Karpas-422 (cell line): ENCODE measurements at places on chromosomes 1 and 21.
A peak's percentile ranks its signal among the peaks of the same experiment; 100 is the strongest.

DNA sequence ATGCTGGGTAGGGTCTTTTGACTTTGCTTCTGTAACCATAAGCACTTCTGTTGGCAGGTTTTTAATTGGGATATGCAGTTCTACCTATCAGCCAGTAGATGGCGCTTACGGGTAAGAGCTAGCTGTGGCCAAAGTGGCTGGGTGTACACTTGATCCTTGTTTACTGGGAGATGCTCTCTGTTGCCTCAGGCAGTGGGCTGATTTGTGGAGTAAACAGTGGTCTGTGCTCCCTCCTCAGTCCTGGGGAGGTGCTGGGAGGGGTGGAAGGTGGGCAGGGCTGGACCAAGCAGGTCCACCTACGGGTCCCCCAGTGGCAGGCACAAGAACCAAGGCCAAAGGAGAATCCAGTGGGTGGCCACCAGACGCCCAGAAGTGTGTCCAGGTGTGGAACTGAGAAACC is 43.4 kb downstream of the RALGPS2 start:
- H3K4me1 ChIP-seq, result peaks cover 15% of the 10 kb centered on the region
- peaks cover 70% of the 10 kb centered on the region for H3K36me3 ChIP-seq
- no peak overlapping the region for H3K4me3 ChIP-seq
- DNase-seq, result peak; percentile 81
- H3K27ac ChIP-seq, result peak overlapping the region; percentile 25; the same call in 1 of the 2 replicates
- no peaks in the 10 kb centered on the region for H3K27me3 ChIP-seq

DNA sequence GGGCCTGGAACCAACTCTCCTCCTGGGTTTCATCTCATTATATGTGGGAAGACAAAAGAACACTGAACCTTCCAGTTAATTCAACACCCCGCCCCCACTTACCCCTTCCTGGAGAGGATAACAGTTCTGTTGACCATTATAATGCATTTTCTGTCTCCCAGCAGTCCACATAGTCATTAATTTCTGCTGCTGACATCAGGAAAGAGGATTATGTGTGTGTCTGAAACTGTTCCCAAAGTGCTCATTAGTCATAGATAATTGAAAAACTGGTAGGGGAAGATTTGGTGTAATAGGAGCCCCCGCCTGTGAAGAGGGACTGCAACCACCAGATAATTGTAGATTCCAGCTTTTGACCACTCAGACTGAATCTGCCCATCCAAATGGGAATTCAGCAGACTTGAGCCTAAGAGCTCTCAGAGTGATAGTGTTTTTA is 208.7 kb downstream of the FGGY start:
- no peak for DNase-seq
- no peaks in the 10 kb centered on the region for H3K4me1 ChIP-seq
- H3K27ac ChIP-seq, result no peak overlapping the region
- H3K27me3 ChIP-seq, result no peaks in the 10 kb centered on the region

DNA sequence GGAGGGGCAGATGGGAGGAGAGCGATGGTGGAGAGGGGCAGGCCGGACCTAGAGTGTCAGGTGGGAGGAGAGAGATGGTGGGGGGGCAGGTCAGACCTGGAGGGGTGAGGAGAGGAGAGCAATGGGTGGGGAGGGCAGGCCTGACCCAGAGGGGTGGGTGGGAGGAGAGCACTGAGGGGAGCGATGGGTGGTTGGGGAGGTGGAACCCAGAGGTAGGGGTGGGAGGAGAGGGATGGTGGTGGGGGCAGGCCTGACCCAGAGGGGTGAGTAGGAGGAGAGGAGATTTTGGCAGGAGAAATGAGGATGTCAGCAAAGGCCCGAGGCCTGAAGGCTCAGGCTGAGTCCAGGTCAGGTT is 157.3 kb upstream of the VAMP3 start:
- H3K36me3 ChIP-seq, result no peaks in the 10 kb centered on the region
- H3K4me3 ChIP-seq, result no peak overlapping the region
- H3K27me3 ChIP-seq, result no peaks in the 10 kb centered on the region
- H3K27ac ChIP-seq, result no peak overlapping the region
- H3K4me1 ChIP-seq, result no peaks in the 10 kb centered on the region

DNA sequence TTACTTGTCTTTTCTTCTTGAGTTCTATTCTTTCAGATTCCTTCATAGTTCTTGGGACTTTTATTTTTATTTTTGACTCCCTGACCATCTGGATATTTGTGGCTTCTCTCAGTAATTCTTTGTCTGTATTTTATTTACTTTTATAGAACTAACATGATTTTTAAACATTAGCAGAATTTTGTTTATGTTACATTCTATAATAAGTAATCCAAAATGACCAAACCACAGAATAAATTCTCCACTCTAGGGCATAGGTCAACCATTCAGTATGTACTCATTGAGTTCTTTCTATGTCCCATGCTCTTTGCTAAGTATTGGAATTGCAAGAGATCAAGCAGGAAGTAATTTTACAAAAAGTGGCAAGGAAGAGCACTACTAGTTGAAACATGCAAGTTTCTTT is 969.0 kb downstream of the TTLL7 start:
- no peaks in the 10 kb centered on the region for H3K4me1 ChIP-seq
- H3K4me3 ChIP-seq, result no peak overlapping the region
- DNase-seq, result no peak
- no peaks in the 10 kb centered on the region for H3K27me3 ChIP-seq

DNA sequence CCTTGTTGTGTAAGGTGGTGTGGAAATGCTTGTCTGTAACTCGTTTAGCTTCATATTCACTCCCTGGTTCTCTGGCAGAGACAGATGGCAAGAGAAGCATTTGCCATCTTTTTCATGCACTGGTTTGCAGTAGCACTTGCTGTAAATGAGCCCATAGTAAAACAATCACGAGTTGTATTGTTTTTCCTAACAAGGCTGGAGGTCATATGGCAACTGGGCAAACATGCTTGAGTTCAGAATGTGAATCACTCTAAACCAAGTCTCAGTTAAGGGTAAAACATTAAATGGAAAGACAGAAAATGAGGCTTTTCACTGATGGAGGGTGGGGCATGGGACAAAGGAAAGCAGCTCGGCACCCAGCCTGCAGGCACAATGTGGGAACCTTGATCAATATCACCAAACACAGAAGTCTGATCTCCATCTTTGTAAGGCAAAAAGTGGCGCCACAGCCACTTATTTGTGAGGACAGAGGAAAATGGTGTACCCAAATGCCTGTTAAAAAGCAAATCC is 26.5 kb upstream of the LPAR3 start:
- H3K27me3 ChIP-seq, result no peaks in the 10 kb centered on the region
- no peaks in the 10 kb centered on the region for H3K4me1 ChIP-seq
- no peaks in the 10 kb centered on the region for H3K36me3 ChIP-seq
- no peak overlapping the region for H3K27ac ChIP-seq

- no peaks in the 10 kb centered on the region for H3K4me1 ChIP-seq
- no peak overlapping the region for H3K4me3 ChIP-seq
- no peak for DNase-seq
- H3K27me3 ChIP-seq, result no peaks in the 10 kb centered on the region
- no peaks in the 10 kb centered on the region for H3K36me3 ChIP-seq
Measured at GRCh38 chr1:1090424-1091343, 16.6 kb upstream of the RNF223 start.

GRCh38 chr21:45769294-45769693 is 125.8 kb downstream of the PCBP3 start:
- DNase-seq, result no peak
- no peaks in the 10 kb centered on the region for H3K27me3 ChIP-seq
- no peaks in the 10 kb centered on the region for H3K4me1 ChIP-seq
- H3K27ac ChIP-seq, result no peak overlapping the region
- no peaks in the 10 kb centered on the region for H3K36me3 ChIP-seq

DNA sequence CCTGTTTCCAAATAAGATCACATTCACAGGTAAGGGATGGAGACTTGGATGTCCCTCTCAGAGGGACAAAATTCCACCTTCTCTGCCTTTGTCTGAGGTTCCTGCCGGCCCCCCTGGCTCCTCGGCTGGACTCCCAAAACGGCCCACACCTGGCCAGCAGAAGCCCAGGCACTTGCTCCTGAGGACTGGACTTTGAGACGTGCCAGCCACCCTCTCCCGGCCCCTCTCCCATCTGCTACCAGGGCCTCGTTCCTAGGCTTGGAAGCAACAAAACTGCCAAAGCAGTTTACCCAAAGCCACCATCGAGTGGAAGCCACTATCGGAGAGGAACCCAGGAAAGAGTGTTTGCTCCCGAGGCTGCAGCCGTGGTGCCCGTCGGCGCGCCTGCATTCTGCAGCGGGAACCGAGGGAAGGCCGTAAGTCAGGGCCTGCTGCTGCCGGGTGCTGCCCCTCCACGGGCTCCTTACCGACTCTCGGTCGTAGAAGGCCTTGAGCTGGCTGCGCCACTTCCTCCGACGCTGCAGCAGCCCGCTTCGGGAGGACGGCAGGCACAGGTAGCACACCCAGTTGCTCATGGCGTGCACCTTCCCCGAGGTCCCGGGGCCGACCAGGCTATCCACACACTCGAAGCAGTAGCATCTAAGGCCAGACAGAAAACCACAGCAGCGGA is 3.5 kb downstream of the DNMT3L start:
- H3K4me3 ChIP-seq, result no peak overlapping the region
- H3K27me3 ChIP-seq, result no peaks in the 10 kb centered on the region
- no peaks in the 10 kb centered on the region for H3K4me1 ChIP-seq
- no peak overlapping the region for H3K27ac ChIP-seq
- no peak for DNase-seq
- H3K36me3 ChIP-seq, result no peaks in the 10 kb centered on the region
